SJCRH30 (cell line): ENCODE measurements at places on chromosomes 2 and 18.

DNA sequence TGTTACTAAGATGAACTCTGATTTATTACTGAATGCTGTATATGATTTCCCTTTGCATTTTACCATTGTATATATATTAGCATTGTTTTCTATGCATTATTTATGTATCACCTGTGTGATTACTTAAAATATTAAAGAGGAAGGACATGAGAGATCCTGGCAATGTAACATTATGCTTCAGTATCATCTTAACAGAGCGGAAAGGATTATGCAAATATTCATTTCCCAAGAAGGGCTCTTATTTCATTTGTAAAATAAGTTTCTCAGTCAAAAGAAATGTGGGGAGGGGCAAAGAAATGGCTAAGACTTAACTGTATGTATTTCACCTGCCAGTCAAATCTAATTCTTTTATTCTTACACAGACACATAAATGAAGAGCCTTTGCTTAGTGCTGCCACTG is 654.2 kb upstream of the PKDCC start:
- no peaks in the 10 kb centered on the region for H3K4me1 ChIP-seq
- no peaks in the 10 kb centered on the region for H3K27me3 ChIP-seq
- H3K27ac ChIP-seq: no peak overlapping the region
- DNase-seq: no peak
- H3K36me3 ChIP-seq: no peaks in the 10 kb centered on the region
- no peak overlapping the region for H3K4me3 ChIP-seq

DNA sequence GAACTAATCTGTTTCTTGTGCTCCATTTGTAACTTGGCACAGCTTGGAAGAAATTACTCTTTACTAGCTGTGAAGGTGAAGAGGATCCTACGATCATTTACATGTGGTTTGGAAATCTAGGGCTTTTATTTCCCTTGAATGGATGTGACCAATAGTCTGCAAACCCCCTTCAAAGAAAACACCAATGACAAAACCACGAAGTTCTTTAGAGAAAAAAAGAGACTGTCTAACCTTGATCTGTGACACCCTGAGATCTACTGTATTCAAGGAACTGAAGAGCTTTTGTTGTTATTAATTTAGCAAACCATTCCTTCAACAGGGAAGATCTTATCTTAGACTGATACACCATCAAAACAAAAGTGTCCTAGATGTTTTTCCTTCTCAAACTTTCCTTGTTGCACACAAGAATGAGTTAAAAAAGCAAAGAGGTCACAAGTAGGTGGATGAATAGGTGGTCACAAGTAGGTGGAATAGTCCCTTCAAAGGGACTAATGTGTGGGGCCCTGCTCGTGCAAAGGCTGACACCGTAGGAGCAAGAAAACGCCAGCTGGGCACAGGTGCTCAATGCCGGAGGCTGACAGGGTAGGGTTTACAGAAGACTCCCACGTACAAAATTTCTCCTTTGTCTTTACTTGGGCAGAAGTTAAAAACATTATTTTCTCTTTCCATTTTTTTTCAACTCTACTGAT is 95.6 kb upstream of the ITGB6 start:
- peaks cover 21% of the 10 kb centered on the region for H3K4me1 ChIP-seq
- H3K27me3 ChIP-seq: no peaks in the 10 kb centered on the region
- DNase-seq: no peak
- no peak overlapping the region for H3K4me3 ChIP-seq

DNA sequence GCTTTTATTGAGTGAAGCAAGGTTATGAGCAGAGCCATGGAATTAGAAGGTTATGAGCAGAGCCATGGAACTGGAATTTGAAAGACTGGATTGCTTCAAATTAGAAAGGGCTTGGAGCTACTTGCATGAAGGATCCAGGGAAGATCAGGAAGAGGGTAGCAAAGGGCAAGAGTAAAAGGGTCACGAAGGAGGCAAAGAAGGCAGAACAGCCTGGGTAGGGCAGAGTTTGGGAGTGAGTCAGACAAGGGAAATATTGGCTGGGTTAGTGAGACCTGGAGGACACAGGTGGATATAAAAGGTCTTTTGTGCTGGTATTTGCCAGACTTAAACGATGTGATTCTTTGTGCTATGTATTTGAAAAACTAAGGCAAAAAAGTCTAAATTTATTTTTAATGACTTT is 65.0 kb downstream of the SEMA4F start:
- H3K36me3 ChIP-seq: no peaks in the 10 kb centered on the region
- H3K4me1 ChIP-seq: 0 out of 2 replicates have a peak, but pooled peaks cover 3% of the 10 kb centered on the region
- peaks cover 5% of the 10 kb centered on the region; the same call in 1 of the 2 replicates for H3K27me3 ChIP-seq
- no peak overlapping the region for H3K4me3 ChIP-seq
- no peak for DNase-seq
- no peak overlapping the region for H3K27ac ChIP-seq

- H3K36me3 ChIP-seq: no peaks in the 10 kb centered on the region
- no peak for DNase-seq
- H3K4me1 ChIP-seq: no peaks in the 10 kb centered on the region
- H3K4me3 ChIP-seq: no peak overlapping the region
Observed at GRCh38 chr18:25568986-25569385, 217.0 kb upstream of the ZNF521 start.

DNA sequence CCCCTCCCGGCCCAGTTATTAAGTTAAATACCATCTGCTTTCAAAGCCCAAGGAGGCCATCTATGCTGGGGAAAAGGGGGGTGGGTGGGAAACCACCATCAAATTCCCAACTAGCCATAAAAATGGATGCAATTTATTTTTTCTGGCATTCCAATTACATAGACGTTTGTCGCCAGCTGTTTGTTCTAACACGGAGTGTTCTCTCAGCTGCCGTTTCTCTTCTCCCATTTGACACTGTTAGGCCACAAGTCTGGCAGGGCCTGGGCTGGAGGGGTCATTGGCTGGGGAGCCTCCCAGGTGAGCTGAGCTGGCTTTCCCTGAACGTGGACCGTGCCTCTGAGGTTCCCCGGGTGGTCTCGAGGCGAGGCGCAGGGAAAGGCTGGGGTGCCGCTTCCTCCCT is 16.6 kb downstream of the ATOH8 start:
- H3K36me3 ChIP-seq: peaks cover 70% of the 10 kb centered on the region
- DNase-seq: peak; percentile 96
- H3K27me3 ChIP-seq: no peaks in the 10 kb centered on the region
- H3K4me3 ChIP-seq: no peak overlapping the region
- H3K27ac ChIP-seq: peak overlapping the region; percentile 95

DNA sequence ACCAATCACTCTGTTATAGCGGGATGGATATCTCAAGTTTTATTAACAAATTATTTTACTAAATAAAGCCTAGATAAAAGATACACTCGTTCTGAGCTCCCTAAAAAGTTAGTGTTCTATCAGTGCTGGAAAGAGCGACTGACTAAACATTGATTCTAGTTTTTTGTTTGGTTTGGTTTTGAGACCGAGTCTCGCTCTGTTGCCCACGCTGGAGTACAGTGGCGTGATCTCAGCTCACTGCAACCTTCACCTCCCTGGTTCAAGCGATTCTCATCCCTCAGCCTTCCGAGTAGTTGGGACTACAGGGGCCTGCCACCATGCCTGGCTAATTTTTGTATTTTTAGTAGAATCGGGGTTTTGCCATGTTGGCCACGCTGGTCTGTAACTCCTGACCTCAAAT is 73.8 kb upstream of the CDCA7 start:
- no peaks in the 10 kb centered on the region for H3K27me3 ChIP-seq
- H3K4me1 ChIP-seq: no peaks in the 10 kb centered on the region
- H3K4me3 ChIP-seq: no peak overlapping the region
- DNase-seq: no peak

GRCh38 chr2:240918258-240919091 is 12.3 kb downstream of the CROCC2 start:
- no peak overlapping the region for H3K4me3 ChIP-seq
- no peaks in the 10 kb centered on the region for H3K27me3 ChIP-seq
- no peak overlapping the region for H3K27ac ChIP-seq
- DNase-seq: no peak

DNA sequence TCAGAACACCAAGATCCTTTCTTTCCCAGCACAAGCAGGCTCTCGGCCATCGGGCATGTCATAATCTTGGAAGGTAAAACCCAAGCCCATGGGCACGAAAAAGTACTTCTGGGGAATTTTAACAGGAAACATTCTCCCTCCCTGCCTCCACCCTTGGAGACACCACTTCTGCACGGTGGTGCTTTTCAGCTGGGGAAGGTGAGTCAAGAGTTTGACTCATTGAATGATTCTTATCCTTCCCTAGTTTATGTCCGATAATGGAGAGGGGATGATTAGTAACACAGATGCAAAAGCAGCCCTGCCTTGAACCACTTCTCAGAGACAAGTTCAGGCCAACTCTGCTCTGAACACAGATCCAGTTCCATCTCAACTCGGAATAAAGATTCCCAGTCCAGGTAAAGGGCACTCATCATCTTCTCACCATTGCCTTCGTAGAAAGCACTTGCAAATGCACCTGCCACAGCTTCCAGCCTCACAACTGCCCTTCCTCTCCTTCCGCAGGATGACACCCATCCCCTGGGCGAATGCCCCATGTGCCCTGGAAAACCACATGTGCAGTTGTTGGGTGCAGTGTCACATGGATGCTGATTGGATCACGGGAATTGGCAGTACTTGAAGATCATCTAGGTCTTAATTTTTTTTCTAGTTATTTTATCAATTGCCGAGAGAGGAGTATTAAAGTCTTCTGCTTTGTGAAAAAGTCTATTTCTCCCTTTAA is 136.2 kb downstream of the PXDN start:
- no peak overlapping the region for H3K4me3 ChIP-seq
- H3K27me3 ChIP-seq: no peaks in the 10 kb centered on the region
- H3K4me1 ChIP-seq: peaks cover 45% of the 10 kb centered on the region
- no peak for DNase-seq

DNA sequence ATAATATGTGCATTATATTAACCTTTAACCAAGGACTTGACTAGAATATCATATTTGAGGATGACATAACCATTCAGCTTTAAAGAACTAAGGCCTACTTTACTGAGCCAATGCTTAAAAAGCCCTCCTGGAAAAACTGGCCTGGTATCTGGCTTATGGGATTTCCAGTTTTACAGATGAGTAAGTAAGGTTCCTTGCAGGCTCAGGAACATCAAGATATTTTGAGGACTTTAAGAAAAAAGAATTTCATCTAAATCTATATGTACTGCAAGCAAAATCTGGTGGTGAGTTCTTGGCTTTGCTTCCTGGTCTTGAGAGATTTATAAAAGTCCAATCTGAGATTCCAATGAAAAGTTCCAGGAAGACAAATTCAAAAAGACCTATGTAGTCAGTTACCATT is 417.0 kb upstream of the NRXN1 start:
- H3K27ac ChIP-seq: no peak overlapping the region
- no peaks in the 10 kb centered on the region for H3K4me1 ChIP-seq
- DNase-seq: no peak
- H3K27me3 ChIP-seq: peaks cover 4% of the 10 kb centered on the region; the same call in 1 of the 2 replicates
- no peaks in the 10 kb centered on the region for H3K36me3 ChIP-seq

GRCh38 chr2:217739741-217740140 is 263.1 kb downstream of the TNS1 start:
- H3K36me3 ChIP-seq: no peaks in the 10 kb centered on the region
- H3K27ac ChIP-seq: no peak overlapping the region
- DNase-seq: no peak

DNA sequence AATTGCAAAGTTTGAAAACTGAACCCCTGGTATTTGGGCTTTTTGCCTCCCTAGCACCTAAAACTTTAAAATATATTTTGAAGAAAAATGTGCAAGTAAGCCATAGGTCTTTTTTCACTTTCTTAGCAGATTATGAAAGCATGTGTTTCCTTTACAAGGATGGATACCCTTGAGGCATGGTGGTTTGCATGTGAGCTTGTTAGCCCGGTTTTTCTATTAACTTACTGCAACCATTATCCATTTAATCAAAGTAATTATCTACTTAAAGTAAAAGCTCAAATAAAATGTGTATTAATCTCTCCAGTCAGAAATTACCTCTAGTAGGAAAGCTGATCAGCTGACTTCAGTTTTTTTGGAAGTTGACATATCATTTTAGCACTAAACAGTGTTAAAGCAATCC is 140.6 kb downstream of the EML6 start:
- no peak overlapping the region for H3K27ac ChIP-seq
- DNase-seq: no peak

DNA sequence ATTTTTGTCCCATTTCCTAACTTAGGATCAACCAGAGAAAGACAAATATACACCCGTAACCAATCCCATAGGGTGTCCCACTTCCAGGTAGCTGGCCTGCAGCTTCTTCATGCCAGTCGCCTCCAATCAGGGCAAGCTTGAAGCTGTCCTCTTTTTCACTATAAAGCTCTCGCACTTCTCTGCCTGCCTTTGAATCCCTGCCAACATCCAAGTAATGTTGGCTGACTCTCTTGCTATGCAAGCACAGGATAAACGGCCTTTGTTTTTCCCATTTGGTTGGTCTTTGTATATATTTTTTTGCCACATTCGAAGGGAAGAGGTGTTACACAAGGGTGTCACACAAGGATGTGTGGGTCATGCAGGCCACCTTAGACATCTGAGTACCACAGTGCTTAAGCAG is 388.8 kb downstream of the CBLN2 start:
- H3K27ac ChIP-seq: no peak overlapping the region
- H3K27me3 ChIP-seq: no peaks in the 10 kb centered on the region
- peak; percentile 13 for DNase-seq
- H3K4me1 ChIP-seq: no peaks in the 10 kb centered on the region
- H3K4me3 ChIP-seq: no peak overlapping the region

DNA sequence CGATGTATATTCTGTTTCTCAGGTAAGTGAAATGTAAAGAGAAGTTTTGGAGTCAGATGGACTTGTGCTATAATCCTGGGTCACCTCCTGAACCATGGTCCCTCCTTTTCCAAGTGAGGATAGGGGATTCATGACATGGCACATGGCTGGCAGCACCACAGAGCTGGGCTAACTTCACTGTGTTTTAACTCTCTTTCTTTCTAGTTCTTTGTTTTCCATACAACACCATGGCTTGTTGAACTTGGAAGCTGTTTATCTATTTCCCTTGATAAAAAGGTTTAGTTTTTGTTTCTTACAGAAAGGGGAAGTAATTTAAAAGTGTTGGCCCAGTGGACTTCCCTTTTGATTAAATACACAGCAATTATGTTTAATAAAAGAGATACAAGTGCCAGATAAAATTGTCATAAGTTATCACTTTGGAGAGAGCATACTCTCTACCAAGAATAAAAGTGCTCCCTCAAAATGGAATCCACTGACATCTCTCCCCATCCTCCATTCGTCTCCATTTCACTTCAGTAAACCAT is 90.4 kb downstream of the PLCL1 start:
- no peak overlapping the region for H3K27ac ChIP-seq
- no peaks in the 10 kb centered on the region for H3K4me1 ChIP-seq
- H3K27me3 ChIP-seq: no peaks in the 10 kb centered on the region
- H3K36me3 ChIP-seq: no peaks in the 10 kb centered on the region

- no peaks in the 10 kb centered on the region for H3K36me3 ChIP-seq
- H3K4me3 ChIP-seq: no peak overlapping the region
- H3K27ac ChIP-seq: no peak overlapping the region
- no peaks in the 10 kb centered on the region for H3K4me1 ChIP-seq
- no peak for DNase-seq
- 0 out of 2 replicates have a peak, but pooled peaks cover 5% of the 10 kb centered on the region for H3K27me3 ChIP-seq
Observed at GRCh38 chr2:133705287-133705686, 137.0 kb upstream of the NCKAP5 start.

GRCh38 chr2:12045864-12046291 is 299.4 kb downstream of the LPIN1 start:
- no peaks in the 10 kb centered on the region for H3K27me3 ChIP-seq
- DNase-seq: no peak
- no peak overlapping the region for H3K27ac ChIP-seq
- H3K36me3 ChIP-seq: no peaks in the 10 kb centered on the region
- no peak overlapping the region for H3K4me3 ChIP-seq
- peaks cover 11% of the 10 kb centered on the region for H3K4me1 ChIP-seq

- no peak for DNase-seq
- H3K27ac ChIP-seq: no peak overlapping the region
- no peaks in the 10 kb centered on the region for H3K27me3 ChIP-seq
- no peaks in the 10 kb centered on the region for H3K4me1 ChIP-seq
- H3K4me3 ChIP-seq: no peak overlapping the region
- no peaks in the 10 kb centered on the region for H3K36me3 ChIP-seq
Observed at GRCh38 chr18:59876310-59876626, 23.5 kb upstream of the PMAIP1 start.
